ENCODE measurements at places on chromosomes 12 and 14. TPM values are rescaled to one million over a fixed set of nuclear protein-coding genes. Genes with fewer than 3 reads are reported as not detected.

The RILPL1 gene
- total RNA-seq = 7.9 TPM

The GPR162 gene
- total RNA-seq = 5.0 TPM

DNA sequence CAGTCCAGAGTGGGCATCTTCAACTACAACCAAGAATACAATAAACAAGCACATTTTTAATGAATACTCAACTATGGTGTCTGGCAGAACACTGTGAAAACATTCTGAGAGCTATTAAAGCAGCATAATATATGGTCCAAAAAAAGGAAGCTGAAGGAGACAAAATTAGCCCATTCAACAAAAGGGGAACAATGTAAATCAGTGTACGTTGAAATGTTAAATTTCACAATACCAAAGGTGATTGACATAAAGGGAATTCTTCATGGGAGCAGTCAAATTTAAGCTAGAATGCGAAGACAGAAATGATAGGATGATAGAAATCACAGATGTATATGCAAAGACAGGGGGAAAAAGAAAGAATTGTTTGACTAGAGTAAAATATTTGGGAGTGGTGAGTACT, 41.3 kb upstream of the SYCP3 start:
- DNase-seq = no peak

DNA sequence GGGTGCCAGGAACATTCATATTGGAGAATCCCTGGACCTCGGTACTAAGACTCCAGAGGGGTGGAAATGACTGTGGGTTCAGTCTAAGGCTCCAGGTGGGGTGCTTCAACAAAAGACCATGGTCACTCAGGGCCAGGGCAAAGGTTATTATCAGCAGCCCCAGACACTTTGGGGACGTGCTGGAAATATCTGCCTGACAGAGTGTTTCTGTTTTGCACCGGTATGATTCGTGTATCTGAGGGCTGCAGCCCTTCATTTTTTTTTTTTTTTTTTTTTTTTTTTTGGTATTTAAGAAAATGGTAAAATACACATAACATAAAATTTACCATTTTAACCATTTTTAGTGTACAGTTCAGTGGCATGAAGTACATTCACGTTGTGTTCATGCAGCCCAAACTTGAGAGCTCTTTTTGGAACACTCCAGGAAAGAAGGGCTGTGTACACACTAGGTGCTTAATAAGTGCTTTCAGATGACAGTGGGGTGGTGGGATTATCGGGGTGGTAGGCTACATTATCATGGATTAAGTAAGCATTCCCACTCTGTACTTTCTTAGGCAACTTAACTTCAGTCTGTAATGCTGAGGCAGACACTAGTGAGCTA, 120.3 kb downstream of the CHST11 start:
- no peak for DNase-seq

The CD27 gene
- not detected for total RNA-seq

GRCh38 chr14:66133666-66134065, 352.5 kb upstream of the CCDC196 start:
- DNase-seq = no peak

DNA sequence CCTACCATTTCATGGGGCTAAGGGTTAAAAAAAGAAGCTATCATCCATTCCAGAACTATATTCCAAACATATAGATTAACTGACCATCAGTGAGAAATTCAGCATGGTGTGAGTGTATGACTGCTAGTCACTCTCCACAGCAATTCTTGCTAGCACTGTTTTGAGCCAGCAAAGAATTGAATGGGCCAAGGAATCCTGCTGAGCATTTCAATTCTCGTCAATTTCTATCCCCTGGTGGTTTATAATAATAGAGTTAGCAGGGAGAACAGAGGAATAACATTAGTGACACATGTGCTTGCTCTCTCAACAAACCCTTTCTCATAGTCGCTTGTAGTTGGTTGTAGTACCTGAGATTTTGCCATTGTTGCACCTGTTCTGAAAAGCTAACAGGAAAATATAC, 7.2 kb downstream of the MBIP start:
- DNase-seq = peak; percentile 21

DNA sequence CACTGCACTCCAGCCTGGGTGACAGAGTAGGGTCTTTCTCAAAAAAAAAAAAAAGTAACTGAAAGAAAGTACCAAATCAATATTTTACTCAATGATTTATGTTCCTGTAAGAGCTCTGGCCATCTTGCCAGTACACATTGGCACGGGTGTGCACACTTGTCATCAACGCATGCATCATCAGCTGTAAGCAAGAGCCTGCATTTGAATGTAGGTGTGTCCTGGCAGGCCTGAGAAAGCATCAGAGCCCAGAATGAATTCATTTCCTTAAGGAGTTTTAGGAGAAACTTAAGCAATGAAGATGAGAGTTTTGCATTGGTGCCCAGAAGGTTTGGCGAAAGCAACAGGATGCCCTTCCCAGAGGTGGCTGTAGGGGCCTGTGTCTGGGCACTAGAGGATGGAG, 88.5 kb upstream of the FZD10 start:
- DNase-seq = no peak

- no peak for DNase-seq
Observed at GRCh38 chr14:101735453-101735852, 26.1 kb upstream of the PPP2R5C start.

DNA sequence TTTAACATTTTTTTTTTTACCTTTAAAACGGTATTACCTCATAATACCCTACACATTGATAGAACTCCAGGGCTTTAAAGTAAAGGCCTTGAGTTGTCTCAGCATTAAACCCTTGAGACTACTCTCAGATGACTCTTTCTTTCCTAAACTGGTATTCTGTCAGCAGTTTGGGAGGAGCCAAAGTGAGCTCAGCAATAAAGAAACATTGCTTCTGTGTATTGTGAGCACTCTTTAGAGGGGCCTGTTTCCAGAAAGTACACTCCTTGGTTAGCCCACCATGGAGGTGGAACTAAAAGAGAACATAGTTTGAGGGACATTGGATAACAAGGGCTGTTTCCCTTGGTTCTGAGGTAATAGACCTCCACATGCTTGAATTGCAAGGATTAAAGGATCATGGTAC, 20.4 kb downstream of the MAP3K12 start:
- no peak for DNase-seq

DNA sequence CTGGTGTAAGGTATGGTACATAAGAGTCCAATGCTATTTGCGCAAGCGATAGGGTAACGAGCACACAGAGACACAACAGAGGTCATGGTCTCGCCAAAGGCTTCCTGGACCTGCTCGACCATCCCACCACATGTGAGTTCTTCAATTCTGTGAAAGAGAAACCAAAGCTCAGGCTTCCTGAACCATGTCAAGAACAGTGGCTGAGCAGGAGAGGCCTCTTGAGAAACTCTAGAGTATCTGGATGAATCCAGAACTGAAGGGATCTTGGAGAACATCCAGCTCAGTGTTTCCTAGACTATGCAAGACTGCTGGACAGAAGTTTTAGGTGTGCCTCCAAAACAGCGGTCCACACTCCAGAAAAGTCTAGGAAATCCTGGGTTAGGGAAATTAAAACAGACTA, 114.5 kb downstream of the TRAFD1 start:
- no peak for DNase-seq

GRCh38 chr14:37143475-37143874, 28.9 kb downstream of the SLC25A21 start:
- no peak for DNase-seq

- DNase-seq = no peak
Observed at GRCh38 chr14:79165471-79166090, 995.4 kb downstream of the NRXN3 start.

GRCh38 chr14:94011795-94012194, 14.3 kb upstream of the OTUB2 start:
- DNase-seq = no peak
